Activated CD8-positive, alpha-beta memory T cell treated with anti-CD3 and anti-CD28 coated beads for 1 hour (primary cell): ENCODE measurements at places on chromosomes 12 and 14.

GRCh38 chr14:38723959-38724358 lies 379.1 kb downstream of the SEC23A start:
- DNase-seq = no peak

GRCh38 chr14:33297565-33297964 lies 358.9 kb downstream of the NPAS3 start:
- DNase-seq = no peak

GRCh38 chr12:14216405-14217294 lies 148.8 kb upstream of the ATF7IP start:
- no peak for DNase-seq

GRCh38 chr14:100383727-100384158 lies 60.6 kb downstream of the SLC25A47 start:
- DNase-seq = peak; percentile 49

GRCh38 chr12:92278378-92278828 lies 132.8 kb upstream of the BTG1 start:
- DNase-seq = no peak

DNA sequence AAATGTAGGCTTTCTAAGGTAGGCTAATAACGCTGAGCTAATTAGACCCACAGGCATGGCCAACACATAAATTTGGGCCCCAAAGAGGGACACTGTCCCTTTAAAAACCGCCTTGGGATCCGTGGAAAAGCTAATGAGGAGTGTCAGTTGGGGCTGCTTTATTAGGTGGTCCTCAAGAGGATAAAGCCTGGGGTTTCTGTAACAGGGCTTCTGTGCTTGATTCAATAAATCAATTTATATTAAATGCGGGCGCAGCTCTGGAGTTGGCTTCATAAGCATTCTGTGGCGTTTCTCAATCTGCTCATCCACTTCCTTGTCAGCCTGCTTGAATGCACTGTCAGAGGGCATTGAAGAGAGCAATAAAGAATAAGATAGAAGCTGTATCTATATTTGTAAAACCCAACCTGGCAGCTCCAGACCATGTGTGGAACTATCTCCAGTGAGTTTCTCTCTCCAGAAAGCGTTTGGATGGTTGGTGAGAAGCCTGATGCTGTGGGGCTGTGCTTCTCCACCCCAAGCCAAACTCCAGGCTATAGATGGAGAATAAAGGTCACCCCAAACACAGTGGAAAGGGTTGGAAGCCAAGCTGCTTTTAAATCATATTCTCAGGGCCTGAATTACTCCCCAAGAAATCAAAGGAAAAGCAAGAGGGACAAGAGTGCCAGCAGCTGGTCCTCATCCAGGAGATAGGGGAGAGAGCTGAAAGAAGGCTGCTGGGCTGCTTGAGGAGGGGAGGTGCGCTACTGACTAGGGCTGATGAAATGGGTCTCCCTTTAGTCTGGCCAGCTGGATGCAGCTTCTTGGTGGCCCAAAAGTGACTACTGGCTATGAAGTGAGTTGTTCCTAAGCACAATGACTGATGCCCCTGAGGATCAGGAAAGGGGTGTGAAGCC lies 222.0 kb downstream of the PPM1H start:
- no peak for DNase-seq

DNA sequence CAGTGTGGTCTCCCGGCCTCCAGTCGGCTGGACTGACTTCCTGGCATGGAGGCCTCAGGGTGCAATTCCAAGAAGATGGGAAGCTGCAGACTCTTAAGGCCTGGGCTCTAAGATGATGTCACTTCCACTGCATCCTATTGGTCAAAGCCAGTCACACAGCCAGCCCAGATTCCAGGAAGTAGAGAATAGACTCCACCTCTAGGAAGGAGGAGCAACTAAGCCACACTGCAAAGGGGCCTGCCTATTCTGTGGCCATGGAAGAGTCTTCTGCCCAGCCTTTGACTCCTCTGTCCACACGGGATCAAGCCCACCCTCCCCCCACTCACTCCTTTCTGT lies 103.9 kb upstream of the RFLNA start:
- DNase-seq = no peak

DNA sequence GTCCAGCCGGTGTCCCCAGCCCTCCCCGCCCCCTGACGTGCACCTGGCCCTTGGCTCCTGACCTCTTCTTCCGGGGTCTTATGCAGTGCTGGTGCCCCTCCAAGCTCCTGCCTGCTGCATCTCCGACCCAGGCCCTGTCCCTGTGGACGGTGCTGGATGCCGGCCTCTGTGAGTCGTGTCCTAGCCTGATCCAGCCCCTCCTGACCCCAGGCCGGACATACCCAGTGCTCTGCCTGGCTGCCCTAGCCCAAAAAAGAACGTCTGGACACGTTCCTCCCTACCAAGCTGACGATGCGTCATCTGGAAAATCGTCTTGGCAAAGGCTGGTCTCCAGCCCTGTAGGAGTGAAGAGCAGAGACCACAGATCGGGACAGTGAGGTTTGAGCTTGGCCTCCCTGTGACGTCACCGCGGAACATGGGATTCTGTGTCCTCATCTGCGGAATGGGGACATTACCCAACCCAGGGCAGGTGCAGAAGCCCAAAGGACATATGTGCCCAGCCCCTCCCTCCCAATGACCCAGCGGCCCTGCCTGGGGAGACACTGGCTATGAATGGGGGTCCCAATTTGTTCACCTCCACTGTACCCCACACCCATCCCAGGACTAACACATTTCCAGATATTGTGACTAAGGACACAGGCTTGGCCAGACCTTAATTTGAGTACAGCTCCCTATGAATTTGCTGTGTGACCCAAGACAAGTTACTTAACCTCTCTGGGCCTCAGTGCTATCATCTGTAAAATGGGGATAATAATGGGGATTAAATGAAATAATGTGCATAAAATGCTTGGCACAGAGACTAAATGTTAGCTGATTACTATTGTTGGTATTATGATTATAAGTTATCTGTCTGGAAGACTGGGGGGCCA lies 51.0 kb upstream of the BCL11B start:
- no peak for DNase-seq

DNA sequence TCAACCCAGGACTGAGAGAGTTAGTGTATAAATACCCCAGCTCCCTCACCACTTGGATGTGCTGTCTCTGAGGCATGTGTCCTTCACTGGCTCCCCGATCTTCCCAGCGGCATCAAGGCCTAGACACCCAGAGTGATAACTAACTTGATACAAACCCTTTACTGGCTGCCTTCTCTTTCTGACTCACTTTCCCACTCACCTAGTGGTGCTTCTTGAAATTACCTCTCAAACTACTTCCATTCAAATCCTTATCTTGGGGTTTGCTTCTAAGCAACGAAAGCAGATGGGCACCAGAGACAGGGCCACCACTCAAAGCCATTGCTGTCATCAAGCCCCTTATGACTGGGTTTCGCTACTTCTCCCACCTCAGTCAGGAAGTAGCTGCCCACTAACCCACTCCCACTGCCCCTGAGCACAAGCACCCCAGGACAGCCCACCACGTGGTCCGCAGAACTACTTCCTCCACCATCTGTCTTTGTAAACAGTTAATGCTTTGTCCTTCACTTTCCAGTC lies 17.2 kb downstream of the ZFP36L1 start:
- DNase-seq = no peak

DNA sequence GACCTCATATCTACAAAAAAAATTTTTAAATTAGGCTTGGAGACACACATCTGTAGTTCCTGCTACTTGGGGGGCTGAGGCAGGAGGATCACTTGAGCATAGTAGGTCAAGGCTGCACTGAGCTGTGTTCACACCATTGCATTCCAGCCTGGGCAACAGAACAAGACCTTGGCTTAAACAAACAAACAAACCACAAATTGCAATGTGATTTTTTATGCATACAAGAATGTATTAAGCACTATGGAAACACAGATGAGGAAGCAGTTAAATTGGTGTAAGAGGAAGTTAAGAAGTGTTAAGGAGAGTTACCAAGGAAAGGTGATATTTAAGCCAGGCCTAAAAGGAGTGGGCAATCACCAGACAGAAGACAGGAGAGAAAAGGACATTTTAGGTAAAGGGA lies 83.6 kb upstream of the HECTD1 start:
- DNase-seq = no peak

DNA sequence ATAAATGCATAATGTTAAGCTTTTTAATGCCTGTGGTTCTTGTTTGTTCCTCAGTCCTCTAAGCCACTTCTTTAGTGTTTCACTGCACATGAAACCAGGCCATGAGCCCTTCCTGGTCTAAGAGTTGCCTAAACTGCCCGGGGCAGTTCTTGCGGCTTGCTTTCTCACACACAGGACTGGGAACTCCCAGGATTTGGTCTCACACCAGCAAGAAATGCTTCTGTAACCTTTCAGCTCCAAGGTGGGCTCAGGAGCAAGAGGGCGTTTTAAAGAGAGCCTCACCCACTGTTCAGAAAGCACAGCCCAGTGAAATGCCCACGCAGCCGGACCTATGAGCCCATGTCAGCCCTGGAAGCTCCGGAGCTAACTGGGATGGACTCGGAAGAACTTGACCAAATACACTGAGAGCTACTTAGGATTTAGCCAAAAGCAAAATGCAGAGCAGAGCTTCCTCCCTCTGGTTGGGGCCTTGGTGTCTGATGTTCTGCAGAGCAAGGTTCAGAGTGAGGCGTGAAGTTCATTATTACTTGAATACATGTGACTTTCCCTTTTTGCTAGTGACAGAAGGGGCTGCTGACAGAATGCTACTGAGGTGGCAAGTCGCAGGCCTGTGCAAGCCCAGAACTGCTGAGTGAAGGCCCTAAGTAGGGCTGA lies 23.4 kb downstream of the SLC25A29 start:
- DNase-seq = no peak

- no peak for DNase-seq
These were observed 25.4 kb upstream of the PLEKHD1 start for GRCh38 chr14:69459122-69459521.

GRCh38 chr14:61564618-61565091 lies 130.7 kb upstream of the HIF1A start:
- no peak for DNase-seq

DNA sequence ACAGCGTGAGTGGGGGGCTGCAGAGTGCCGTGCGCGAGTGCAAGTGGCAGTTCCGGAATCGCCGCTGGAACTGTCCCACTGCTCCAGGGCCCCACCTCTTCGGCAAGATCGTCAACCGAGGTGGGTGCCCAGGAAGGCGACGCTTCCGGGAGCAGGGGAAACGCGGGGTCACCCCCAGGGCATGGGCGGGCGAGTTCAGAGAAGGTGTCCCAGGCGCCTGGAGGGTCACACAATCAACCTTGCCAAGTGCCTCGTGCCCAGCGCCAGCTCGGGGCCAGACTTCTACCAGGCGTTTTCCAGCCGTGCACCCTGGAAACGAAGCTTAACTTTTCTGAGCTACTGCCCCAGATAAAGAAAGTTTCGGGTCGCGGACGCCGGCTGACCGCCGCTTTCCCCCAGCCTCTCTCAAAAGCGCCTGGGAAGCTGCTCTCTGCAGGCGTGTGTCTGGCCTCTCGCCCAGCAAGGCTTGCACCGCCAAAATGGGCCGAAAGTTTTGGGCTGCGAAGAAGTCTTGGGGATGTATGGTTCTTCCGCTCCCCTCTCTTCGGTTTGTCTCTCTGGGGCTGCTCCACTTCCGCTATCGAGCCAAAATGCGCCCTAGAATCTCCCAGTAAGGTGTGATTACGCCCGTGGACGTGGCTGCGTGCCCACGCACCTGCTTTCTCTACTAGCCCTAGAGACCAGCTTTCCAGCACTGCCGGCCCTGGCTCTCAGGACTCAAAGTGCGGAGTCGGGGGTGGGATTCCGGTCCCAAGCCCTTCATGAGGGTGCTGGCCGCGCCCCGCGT lies 1.7 kb downstream of the WNT1 start:
- no peak for DNase-seq

DNA sequence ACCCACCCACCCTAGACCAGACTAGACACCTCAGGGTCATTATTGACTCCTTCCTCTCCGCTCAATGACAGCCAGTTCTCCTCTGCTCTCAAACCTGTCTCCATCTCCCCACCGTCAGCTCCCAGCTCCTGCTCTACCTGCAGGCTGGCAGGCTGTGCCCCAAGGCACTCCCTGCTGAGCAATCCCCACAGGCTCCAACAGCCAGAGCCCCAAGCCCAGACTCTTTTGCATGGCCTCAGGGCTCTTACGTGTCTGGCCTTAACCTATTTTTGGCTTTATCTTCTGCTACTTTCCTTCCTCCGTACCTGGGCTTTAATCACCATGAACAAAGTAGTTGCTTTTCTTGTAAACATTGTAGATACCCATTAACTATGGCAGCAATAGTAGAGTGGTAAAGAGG lies 162.9 kb upstream of the PRMT8 start:
- no peak for DNase-seq

DNA sequence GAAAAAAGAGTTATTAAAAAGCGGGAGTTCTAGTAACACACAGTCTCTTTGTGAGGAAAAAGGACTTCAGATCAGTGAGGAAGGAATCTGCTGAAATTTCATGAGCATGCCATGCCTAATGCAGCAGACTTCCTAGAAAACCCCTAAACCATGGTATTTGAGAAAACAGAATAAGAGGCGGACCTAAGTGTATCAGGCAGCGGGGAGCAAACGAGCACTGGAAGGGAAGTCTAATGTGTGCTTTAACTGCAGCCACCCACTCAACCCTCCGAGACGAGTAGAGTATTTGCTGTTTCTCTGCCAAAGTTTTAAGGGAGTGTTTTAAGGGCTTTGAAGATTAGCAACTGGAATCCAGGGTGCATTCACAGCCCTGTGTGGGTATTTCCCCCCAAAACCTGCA lies 36.5 kb downstream of the ACADS start:
- DNase-seq = no peak

GRCh38 chr12:53825246-53826081 lies 73.7 kb upstream of the CISTR start:
- DNase-seq = no peak

DNA sequence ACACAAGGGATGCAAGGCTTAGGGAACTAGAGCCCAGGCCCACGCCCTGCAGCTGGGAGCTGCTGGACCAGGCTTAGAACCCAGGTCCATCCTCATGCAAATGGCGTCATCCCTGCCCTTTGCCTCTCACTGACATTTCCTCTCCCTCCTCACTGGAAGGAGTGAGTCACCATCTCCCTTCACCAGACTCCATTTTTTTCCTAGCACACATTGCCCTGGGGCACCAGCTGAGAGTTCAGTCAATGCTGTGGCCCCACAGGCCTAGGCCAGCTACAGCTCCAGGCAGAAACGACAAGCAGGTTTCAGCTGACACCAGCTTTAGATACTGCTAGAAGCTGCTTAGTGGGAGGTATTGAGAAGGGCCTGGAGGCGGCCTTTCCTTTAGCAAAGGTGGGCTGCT lies 98.9 kb downstream of the RIMBP2 start:
- no peak for DNase-seq

DNA sequence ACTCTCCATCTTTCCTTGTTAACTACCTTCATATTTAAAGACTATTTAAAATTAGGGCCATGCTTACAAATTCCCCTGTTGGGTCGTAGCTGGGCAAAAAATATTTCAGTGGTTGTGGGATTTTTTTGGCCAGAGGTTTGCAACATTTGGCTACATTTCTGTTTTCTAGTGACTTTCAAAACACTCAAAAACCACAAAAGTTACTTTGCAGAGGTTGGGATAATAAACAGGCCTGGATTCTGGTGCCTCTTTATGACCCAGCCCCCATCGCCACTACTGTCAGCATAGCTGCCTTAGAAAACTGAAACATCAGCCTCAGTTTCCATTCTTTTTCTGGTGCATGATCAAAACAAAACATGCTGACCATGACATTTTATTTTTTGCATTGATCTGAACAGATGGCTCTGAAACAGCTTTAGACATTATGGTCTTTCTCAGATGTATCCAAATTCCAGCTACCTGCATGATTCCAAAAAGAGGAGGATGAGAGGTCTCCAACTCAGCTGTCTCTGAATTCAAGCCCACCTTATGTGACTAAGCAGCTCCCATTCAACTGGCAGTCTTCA lies 5.2 kb downstream of the DPF3 start:
- DNase-seq = no peak

GRCh38 chr12:8914716-8915526 lies 612 bp downstream of the PHC1 start:
- peak; percentile 37 for DNase-seq
